ENCODE measurements at places on chromosomes 12 and 14.

DNA sequence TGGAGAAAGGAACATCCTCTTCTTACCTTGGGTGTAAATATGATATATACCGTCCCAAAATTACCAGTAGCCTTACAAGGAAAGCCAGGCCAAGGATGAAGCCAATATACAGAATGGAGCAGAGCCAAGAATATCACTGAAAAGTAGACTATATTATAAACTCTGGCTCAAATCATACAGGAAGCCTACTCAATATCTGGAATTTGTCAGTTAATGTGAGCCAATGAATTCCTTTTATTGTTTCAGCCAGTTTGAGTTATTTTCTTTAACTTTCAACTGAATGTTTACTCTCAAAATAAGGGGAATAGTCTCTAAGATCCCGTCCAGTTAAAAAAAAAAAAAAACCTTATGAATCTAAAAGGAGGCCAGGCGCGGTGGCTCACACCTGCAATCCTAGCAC, 9.8 kb upstream of the DENND5B start:
- no peak for DNase-seq

DNA sequence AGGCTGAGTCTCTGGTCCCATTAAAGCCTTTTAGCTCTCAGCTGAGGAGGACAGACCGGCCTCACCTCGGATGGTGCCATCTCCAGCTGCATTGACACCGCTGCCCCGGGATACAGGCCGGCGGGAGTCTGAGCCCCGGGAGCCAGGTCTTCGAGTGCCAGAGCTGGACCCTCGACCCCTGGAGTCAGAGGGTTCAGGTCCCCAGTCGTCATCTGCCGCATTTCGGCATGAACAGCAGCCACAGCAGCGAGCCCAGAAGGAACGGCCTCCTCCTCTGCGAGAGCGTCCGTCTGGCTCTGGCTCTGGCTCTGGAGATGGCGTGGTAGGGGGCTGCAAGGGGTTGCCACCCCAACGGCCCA, 1.0 kb downstream of the TGM1 start:
- no peak for DNase-seq

GRCh38 chr12:3747976-3748619, 4.8 kb downstream of the CRACR2A start:
- no peak for DNase-seq

- no peak for DNase-seq
Measured at GRCh38 chr14:61756135-61756534, 6.1 kb upstream of the SNAPC1 start.

GRCh38 chr12:115042341-115042740, 358.4 kb upstream of the TBX3 start:
- DNase-seq, result no peak

GRCh38 chr12:105740970-105741725, 397.6 kb downstream of the NUAK1 start:
- DNase-seq, result no peak

DNA sequence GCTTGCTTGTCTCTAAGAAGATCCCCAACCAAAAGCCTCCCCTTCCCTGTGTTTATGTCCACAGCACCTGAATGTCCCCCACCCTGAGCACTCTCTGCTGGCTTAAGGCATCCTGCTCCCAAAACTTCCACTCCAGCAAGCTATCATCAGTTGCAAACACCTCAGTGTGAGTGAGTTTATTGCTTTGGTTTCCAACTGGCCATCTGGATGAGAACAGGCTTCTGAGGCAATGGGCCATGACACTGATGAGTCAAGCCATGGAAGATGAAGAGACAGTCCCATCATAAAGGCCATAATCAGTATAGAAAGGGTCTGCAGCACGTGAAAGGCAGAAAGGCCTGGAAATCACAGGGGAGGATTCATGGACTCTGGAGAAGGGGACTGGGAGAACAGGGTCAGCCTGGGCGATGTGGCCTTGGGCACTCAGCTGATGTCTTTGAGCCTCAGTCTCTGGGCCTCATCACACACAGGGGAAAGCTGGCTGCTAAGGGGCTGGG, 12.8 kb downstream of the CMKLR1 start:
- no peak for DNase-seq

- DNase-seq, result no peak
Measured at GRCh38 chr12:53754633-53755264, 3.0 kb upstream of the CISTR start.
